ENCODE measurements at places on chromosomes 2 and 18.

DNA sequence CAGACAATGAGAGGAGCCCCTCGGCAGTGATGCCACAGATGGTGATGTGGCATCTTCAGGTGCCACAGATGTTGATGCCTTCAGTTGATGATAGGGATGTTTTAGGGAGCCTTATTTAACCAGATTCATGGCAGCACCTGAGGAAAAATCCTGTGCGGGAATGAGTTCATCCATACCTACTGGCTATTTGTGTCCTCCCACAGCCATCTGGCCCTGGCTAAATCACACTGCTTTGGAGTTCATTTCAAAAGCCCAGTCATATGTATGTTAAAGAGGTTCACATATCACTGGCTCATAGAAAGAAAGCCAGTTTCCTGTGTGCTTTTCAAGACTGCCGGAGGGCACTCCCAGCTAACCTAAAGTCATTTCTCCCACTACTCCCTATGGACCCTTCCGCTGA lies 131.3 kb downstream of the MCFD2 start:
- DNase-seq: no peak

DNA sequence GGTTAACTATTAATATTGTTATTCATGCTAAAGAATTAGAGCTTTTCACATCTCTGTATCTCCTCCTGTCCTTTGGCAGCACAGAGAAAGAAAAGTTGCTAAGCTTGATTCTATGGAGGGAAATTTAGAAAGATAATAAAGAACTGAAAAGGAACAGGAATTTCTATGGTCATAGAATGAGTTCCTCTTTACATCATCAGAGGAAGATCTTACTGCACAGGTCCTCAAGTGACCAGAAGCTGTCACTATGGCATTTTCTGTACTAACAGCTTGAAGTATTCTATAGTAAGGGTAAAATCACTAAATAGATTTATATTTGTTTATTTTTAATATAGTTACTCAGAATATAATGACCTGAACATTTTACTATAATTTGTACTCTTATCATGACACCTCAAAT lies 6.0 kb upstream of the PRKD3 start:
- no peak for DNase-seq

DNA sequence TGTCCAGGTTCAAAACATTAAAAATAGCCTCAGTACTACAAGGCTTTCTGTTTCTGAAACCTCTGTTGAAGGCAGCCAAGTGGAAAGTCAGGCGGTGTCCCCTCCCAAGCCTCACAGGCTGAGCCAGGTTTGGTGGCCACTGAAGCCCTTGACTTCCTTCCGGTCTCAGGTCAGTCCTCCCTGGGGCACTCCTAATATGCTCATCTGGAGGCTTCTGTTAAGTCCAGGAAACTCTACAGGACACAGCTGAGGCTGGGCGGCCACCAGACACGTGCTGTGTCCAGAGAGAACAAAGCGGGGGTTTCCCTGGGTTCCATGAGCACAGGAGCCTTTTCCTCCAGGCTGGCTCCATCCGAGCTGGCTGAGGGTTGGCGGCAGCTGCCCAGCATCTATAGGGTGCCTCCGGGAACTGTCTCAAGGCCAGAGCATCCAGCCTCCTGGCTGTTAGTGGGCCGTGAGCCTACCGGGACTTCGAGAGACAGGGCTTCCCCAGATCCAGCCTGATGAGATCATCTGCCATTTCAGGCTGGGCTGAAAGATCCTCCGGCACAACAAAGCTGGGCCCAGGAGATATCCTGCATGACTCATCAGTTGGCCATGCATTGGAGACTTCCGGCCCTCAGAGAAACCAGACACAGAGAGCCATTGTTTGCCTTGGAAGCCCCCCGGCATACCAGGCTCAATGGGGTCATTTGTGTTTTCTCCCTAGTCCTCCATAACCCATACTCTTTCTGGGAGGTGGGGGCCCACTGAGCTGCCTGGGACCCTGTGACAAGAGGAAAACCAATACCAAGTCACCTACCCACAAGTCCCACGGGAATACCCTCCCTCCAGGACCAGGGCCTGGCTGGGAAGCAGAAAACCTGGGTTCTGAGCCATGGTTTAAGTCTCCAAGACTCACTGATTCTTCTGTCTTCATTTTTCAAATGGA lies 71.7 kb downstream of the HS1BP3 start:
- no peak for DNase-seq

GRCh38 chr2:221649051-221649775 lies 77.1 kb upstream of the EPHA4 start:
- DNase-seq: no peak

GRCh38 chr2:24509425-24509824 lies 18.4 kb downstream of the NCOA1 start:
- no peak for DNase-seq

DNA sequence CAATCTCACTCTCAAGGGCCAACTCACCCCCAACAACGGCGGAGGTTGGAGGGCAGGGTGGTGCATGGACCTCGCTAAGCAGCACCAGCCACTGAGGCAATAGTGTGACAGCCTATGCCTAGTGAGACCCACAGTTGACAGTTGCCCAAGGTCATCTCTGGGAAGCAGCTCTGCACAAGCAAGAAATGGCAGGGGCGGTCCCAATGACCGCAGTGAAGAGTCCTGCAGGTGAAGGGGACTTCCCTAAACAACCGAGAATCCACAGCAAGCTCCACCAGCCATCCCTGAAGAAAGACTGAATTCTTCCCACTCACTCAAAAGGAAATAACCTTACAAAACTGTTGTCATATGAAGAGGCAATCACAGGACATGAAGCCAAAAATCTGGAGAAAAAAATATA lies 313.4 kb upstream of the ID2 start:
- DNase-seq: no peak

DNA sequence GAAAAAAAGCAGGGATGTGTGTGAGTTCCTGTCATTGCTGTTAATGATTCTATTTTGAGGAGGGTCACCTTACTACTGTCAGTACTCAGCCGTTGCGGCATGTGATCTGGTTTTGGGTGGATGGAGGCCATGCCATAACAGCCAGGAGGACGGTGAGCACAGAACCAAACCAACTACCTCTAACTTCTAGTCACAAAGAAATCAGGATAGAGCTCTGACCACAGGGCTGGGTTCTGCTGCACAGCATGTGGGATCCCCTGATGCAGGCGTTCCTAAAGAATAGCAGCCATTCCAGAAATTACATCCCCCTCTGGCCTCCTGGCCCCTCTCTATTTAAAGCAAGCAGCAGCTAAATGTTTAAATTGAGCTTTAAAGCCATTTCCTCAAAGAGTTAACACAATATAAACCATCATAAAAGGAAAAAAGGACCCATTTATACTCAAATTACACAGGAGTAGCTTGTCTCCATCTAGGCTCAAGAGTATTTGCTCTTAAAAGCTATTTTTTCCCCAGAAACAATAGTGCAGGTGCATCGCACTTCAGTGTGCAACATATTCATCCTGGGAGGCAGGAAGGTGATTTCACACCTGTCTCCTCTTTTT lies 786.4 kb downstream of the RNF144A start:
- no peak for DNase-seq

DNA sequence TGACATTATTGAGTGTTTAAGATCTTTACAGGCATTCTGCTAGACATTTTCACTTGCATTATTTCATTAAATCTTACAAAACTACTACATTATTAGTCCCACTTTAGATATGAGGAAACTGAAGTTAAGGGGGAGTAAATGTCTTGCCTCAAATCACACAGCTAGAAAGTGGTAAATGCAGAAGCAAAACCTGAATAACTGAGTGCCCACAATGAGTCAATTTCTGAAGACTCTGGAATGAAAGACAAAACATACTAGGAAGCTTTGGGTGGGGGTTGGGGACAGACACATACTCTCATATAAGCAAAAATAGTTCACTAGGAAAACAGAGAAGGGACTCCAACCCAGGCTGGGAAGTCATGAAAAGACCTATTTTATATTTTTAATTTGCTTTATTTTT lies 214.4 kb upstream of the LRATD1 start:
- DNase-seq: no peak

- DNase-seq: no peak
These were observed 120.2 kb downstream of the NFATC1 start for GRCh38 chr18:79515944-79516351.

- peak; percentile 2 for DNase-seq
These were observed 79.4 kb upstream of the TCF7L1 start for GRCh38 chr2:85053802-85054201.

GRCh38 chr18:73168236-73168635 lies 300.4 kb upstream of the NETO1 start:
- DNase-seq: no peak

DNA sequence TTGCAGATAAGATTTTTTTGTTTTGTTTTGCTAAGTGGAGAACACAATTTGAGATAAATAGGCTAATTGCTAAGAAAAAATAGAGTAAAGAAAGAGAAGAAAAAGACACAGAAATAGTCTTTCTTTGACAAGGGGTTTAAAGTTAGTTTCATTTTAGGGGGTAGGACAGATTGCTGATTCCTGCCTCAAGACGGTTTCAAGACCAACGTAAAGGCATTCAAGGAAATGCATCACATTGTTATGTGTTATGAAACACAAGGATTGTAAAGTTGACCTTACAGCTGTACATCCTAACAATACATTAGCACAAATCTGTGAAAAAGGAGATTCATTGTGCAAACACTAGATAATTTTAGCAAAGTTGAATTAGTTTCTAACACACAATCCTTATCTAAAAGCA lies 22.7 kb upstream of the ETAA1 start:
- DNase-seq: no peak

DNA sequence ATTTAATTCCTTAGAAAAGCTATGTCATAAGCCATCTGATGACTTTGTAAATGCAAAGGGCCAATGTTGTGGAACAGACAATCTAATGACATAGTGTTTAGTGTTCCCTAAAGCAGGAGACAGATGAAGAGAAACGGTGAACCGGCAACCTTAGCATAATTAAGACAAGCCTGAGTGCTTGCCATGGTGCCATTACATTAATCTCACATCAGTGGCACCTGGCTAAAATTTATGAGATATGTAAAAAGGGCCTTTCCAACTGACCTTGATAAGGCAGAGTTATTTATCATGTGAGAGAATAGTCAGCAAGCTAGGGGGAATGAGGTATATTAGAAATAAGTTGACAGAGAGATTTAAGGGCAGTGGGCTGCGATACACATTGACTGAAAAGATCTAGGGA lies 261.8 kb downstream of the ERBB4 start:
- no peak for DNase-seq

DNA sequence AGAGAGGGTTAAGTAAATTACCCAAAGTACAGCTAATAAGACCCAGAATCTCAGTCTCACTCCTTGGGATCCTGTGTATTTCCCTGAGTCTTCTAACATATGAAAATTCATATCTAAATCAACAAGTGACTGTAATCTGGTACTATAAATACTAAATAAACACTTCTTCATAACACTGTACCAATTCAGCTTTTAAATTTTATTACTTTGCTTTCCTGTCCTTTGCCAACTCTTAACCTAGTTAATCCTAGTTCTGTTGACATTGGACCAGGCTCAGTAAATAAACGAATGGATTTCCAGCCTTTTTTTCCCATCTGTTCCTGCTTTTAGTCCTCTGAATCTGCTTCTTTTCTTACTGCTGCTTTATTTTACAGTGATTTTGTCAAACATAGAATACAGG lies 13.8 kb downstream of the MRPL35 start:
- no peak for DNase-seq

- DNase-seq: no peak
These were observed 234.0 kb downstream of the NR4A2 start for GRCh38 chr2:156098506-156098905.

DNA sequence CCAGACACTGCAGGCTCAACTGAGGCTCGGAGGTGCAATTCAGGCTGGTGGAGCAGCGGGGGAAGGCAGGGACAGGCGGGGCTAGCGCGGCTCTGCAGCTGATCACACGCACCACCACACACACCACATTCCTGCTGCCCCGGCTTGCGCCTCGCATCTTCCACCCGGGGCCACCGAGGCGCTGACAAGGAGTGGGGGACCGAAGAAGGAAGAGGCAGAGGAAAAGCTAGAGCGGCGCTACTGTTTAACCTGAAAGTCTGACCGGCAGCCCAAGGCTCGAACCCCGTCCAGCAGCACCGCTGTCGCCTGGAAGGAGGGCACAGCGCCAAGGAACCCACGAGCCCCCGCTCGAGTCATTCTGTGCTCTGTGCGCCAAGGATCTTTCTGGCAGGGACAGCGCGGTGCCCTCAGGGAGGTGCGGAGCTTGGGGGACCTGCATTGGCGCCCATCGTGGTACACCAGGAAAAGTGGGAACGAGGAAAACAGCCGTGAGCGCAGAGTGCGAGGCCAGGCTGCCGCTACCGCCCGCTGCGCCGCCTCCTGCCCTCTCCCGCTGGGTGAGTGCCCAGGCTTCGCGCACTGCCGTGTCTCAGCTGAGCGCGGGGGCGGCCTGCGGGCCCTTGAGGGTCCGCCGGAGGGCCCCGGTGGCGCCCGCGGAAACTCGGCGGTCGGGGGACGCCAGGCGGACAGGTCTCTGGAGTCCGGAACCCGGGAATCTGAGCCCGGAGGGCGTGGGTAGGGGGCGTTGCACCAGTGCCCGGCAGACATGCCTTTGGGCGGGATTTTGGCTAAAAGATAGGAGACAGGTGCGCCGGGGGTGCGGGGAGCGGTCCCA lies 860 bp upstream of the KCNJ3 start:
- no peak for DNase-seq

- DNase-seq: no peak
These were observed 25.3 kb downstream of the ADCY3 start for GRCh38 chr2:24894750-24895149.

DNA sequence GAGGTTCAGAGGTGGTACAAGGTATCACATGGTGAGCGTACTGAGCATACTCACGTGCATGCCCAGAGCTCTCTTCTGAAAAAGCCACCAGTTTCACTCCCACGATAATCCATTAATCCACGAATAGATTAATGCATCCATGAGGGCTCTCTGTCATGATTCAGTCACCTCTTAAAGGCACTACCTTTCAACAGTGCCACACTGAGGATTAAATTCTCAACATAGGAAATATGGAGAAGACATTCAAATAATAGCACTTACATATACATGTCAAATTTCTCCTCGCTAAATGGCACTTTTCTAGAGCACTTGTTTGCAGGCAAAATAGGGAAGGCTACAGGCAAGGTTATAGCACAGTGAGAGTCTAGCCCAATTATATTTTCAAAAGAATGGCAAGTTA lies 825.9 kb downstream of the TRIB2 start:
- DNase-seq: no peak

- no peak for DNase-seq
These were observed 829.3 kb upstream of the ID2 start for GRCh38 chr2:7852546-7852945.

Measured in stimulated activated CD8-positive, alpha-beta memory T cell treated with anti-CD3 and anti-CD28 coated beads, Interleukin-4, amount 100 ng/mL, for 24 hours (primary cell).